ENCODE measurements at places on chromosomes 1 and 21.

DNA sequence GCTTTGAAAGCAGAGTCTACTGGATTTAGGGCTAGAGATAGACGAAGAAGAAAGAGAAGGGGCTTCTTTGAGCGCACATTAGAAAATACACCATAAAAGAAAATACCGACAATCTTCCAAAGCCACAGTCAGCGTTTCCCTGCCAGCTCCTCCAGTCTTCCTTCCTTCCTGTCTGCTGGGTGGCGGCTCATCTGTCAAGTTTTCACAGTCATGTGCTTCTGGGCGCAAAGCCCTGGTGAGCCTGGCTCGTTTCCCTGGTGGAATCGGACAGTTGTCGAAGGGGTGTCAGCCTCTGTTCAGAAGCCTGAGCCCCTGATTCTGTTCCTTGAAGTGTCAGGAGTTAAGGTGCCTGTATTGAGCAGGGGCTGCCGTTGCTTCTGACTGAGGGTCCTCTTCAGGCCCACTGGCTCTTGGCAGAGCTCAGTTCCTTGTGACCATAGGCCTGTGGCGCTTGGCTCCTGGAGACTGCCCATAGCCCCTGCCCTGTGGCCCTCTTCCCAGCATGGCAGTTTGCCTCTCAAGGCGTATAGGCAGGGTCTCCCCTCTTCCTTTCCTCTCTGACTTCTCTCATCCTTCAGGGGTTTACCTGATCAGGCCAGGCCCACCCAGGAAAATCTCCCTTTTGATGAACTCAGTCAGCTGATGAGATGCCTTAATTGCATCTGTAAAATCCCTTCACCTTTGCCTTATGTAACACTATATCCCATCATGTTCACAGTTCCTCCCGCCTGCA lies 58.6 kb downstream of the ADARB1 start:
- no peak for DNase-seq

DNA sequence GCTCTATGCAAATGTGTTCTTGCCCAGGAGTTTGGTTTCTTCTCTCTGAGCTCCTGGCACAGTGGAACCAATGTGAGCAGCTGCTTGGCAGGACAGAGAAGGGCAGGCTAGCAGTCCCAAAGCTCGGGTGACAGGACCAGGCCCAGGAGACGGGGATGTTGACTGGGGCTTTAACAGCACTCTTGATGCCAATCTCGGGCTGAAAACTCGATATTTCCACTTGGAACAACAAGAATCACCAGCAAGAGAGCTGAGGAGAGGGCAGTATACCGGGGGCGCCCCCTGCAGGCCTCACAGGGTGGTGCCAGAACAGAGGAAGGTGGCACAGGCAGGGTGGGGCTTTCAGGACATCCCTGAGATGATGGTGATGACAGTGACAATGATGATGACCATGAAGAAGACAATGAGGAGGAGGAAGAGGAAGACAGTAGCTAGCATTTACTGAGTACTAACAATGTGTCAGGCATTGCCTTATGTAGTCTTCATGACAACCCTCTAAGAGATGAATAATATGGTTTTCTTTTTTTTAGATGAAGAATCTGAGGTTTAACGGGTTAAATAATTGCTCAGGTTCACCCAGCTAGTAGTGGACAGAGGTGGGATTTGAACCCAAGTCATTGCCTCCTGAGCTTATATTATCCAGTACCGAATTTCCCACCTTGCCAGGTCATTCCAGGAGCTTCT lies 2.7 kb upstream of the KCNJ9 start:
- DNase-seq, result peak; percentile 75

DNA sequence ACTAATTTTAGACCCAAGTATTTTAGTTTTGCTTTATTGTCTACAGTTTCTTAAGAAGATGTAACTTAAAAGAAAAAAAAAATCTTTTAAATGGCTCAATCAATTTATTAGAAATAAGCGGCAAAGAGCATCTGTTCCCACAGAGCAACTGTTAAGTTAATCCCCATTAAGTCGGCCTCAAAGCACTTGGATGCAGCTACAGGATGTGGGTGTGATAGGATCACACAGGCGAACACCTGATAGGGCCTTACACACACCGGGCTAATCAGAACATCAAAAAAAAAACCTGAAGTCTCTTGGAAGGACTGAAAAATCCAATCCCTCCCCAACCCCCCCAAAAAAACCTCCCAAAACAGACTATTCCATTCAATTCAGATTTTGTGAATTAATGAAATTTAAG lies 23.0 kb downstream of the APP start:
- DNase-seq, result no peak

GRCh38 chr1:119391749-119392148 lies 23.2 kb downstream of the HAO2 start:
- DNase-seq, result no peak

- DNase-seq, result no peak
These were observed 7.8 kb downstream of the TBX19 start for GRCh38 chr1:168288311-168289052.

- DNase-seq, result peak; percentile 22
These were observed 38.8 kb downstream of the NGF start for GRCh38 chr1:115299266-115299665.

DNA sequence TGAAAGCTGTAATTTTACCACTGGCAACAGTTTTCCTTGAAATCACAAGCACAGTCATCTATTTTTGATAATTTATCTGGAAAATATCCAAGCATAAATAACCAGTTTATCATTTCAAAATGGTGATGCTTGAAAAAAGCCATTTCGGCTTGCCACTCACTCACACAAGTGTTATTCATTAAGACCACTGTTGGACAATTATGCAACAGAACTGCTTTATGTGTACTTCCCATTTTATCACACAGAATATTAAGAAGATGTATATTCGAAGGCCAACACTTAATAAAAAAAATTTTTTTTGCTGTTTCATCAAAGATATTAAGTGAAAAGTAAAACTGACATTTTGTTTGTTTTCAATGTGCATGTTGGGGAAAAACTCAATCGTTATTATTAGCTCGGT lies 62.3 kb downstream of the EIF4G3 start:
- DNase-seq, result no peak

DNA sequence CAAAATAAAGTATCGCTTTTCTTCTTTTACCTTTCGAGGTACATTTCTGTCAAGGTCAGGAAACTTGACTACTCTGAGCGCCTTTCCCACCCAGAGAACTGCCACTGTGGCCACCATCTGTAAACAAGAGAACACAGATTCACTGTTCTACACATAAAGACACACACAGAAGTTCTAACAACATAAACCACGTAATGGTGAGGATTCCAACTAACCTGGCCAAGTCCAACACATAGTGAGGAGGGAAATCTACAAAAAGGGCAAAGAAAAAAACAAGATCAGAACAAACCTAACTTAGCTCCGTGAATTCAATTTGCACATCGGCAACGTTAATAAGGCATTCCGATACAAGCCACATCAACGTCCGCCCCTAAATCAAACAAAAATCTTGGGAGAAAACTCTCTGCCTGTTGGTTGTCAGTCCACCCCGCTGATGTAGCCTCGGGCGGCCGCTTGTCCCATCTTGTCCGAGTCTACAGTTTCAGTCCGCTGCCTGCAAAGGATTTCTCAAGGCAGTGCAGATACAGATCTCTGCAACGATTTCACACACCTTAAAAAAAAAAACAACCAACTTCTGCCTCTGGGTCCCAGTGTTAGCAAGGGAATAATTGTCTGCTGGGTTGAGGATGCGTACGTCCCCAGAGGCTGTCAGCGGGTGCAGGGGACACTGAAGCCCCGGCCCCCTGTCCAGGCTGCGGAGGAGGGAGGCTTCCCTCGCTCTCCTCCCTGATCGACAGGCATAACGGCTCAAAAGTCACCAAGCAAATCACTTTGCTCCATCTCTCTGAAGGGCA lies 1.0 kb downstream of the SLC35D1 start:
- DNase-seq, result peak; percentile 36

DNA sequence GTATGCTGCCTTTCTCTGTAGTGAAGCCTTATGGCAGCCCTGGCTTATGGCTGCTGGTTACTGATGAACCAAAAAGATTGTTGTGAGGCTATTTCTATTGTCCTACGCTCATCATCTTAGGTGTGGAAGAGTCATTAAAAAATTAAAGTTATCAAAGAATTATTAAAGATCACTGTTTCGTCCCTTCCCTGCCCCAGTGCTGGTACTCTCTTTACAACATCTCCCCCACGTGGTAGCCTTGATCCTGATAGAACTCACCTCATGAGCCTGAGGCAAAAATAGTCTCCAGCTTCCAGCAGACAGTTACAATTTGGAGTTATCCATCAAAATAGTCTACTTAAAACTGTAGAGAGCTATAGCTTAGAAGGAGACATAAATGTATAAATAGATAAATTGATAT lies 201.5 kb downstream of the S1PR1 start:
- DNase-seq, result peak; percentile 52

DNA sequence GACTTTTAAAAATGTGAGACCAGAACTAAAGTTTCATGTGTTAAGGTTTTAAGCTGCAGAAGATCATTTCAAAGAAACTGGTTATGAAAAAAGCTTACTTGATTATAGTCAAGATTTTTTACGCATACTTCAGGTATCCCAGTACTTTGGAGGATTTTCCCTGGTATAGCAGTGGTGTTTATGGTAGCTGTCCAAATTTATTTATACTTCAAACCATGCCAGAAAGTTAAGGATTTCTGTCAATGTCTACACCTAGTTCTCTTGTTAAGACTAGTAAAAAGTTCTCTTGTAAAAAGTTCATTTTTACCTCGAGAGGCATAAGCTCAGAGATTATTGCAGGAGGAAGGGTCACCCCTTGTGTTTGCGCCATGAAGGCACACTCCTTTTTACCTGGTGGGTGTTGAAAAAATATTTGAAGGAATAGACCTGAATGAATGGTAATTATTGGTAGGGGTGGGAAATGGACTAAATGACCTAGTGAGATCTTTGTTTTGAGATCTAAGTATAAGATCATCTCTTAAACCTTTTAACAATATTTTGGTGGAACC lies 2.8 kb downstream of the DYRK1A start:
- no peak for DNase-seq

- DNase-seq, result no peak
These were observed 102.2 kb downstream of the OLFML2B start for GRCh38 chr1:161921491-161921890.

DNA sequence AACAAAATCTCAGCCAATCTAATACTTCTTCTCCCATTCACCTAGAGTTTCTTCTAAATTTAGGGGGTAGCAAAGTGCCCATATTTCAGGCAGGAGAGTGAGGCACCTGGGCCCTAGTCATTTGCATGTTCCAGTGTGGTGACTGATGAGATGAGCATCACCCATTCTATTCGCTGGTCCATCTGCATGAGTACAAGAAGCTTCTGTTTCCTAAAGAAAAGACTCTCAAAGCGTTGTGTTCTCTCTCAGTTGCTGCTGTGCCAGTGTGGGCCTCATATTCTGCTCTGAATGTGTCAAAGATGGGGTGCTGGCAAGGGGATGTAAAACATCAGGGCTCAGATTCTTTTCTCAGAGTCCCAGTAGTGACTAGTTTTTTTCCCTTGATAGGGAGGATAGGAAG lies 16.1 kb upstream of the DPYD start:
- no peak for DNase-seq

DNA sequence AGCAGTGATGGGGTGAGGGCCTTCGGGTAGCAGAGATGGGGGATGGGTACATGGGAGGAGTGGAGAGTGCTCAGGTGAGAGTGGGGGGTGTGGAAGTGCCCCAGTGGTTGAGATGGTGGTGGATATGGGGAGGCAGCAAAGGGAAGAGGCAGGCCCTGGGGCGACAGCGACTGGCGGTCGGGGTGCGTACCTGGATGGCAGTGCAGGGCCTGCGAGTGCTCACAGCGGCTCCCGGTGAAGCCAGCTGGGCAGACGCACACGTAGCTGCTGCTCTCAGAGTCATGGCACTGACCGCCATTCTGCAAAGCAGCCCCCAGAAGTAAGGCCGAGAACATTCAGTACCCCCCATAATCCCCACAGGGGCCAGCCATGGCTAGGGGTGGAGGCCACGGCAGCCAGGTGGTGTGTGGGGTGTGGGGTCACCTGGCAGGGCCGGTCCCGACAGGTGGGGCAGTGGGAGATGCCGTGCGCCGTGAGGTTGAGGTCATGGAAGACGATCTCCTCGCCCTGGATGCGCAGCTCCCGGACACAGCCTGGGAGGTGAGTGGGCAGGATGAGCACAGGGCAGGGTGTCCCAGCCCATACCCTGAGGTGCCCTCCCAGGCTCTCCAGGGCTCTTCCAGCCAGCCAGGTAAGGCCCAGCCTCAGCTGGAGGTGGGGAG lies 18.9 kb downstream of the LDLRAD2 start:
- DNase-seq, result no peak

DNA sequence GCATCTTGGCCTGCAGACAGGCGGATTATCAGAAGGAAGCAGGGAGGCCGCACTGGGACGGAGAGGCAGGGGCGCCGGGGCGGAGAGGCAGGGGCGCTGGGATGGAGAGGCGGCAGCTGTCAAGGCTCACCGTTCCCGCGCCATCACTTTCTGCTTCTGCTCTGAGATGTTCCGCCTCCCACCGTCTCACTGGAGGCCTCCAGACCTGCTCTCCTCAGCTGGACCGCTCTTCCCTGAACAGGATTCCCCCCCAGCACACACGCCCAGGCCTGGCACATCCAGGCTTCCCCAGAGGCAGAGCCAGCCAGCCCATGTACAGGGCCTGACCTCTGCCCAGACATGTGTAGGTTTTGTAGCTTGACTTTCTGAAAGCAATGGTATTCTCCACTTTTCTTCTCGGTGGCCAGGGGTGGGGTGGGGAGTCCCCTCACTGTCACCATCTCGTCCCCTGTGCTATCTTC lies 84.1 kb downstream of the RIPK4 start:
- DNase-seq, result no peak

Measured in GM23338 (cell line).